ENCODE measurements at places on chromosomes 7 and 10.
A peak's percentile ranks its signal among the peaks of the same experiment; 100 is the strongest.

DNA sequence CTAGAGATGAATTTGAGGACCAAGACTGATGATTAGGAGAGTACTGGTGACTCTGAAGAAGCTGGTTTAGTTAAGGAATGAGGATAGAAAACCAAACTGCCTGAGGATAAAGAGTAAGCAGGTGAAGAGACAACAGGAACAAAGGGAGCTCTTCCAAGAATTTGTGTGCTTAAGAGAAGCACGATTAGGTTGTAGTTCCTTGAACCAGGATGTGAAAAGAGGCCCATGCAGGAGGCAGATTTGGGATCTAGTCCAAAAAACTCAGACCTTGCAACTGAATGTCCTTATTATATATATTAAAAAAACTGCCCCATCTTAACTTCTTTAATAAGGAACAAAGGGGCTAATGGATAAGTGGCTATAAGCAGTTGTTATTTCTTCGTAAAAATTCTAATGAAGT, 150.4 kb downstream of the SKAP2 start:
- DNase-seq, result no peak

DNA sequence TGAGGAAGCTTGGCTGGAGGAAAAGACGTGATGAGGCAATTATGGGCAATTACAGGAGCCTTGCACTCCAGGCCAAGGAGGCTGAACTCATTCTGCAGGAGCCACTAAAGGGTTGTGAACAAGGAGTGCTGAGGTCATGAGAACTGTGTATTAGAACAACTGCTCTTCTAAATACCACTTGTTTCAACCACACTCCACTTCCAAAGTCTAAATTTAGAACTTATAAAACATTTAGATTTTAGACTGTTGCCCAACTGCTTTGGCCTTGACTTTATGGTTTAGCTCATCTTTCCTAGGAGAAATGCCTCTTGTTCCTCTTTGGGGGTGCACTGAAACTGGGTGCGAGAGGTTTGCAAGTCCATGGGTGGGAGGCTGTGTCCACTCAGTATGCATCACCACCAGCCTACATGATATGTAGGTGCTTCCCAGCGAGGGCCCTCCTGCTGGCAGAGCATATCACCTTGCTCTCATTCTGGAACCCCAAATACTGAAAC, 199.7 kb upstream of the AOAH start:
- no peak for DNase-seq

DNA sequence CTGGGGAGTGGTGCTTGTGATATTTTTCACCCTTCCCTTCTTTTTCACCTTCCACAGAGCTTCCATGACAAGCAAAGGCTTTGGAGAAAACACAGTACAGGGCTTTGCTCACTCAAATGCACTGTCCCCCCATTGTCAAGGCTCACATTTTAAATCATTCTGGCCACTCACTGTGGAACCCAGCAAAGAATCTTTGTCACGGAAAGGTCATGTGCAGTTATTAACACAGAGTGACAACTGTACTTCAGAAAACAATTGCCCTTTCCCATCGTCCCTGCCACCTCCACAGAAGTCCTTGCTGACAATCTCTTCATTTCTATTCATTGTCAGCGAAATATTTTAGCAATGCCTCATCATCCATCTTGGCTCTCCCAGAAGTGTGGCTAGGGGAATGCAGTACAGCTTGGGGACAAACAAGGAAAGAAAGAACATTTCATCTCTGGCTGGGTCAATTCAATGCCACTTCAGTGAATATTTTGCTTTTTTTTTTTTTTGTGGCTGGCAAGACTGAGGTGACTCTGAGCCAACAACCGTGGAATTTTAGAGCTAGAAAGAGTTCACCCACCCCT, 851.0 kb downstream of the KCNMA1 start:
- no peak for DNase-seq

DNA sequence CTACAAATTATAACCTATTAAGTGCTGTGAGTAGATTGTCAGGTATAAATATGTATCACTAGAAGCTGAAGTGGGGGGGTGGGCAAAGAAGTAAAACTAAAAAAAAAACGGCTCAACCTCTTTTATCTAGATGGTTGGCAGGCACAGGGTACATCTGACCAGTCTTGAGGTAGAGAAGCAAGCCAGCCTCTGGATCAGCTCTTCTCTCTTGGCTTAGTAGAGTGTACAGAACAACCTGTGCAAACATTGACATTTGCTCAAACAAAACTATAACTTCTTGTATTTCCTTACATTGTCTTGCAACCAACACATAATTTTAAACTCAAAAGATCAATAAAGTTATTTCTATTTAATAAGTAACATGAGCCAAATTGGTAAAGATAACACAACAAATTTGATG, 25.6 kb downstream of the DNA2 start:
- DNase-seq, result no peak

GRCh38 chr7:129469930-129470329, 32.4 kb upstream of the SMKR1 start:
- DNase-seq, result no peak

GRCh38 chr7:20778063-20778721, 8.5 kb downstream of the SP8 start:
- peak; percentile 57 for DNase-seq

DNA sequence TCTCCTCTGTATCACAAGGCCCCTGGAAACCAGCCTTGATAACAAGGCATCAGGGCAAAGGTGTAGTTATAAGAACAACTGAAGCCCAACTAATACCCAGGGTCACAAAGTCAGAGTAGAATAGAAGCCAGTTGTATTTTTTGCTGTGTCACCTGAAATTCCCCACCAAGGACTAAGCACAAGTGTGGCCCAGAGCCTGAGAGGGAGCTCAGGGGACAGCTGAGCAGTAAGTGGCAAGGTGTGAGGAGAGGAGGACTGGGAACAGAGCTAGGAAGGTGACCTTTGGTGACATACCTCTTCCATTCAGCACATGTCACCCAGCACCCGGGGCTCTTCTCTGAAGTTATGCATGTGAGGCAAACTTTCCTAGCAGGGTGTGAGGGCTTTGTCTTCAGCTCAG, 179.9 kb downstream of the HECW1 start:
- DNase-seq, result no peak

DNA sequence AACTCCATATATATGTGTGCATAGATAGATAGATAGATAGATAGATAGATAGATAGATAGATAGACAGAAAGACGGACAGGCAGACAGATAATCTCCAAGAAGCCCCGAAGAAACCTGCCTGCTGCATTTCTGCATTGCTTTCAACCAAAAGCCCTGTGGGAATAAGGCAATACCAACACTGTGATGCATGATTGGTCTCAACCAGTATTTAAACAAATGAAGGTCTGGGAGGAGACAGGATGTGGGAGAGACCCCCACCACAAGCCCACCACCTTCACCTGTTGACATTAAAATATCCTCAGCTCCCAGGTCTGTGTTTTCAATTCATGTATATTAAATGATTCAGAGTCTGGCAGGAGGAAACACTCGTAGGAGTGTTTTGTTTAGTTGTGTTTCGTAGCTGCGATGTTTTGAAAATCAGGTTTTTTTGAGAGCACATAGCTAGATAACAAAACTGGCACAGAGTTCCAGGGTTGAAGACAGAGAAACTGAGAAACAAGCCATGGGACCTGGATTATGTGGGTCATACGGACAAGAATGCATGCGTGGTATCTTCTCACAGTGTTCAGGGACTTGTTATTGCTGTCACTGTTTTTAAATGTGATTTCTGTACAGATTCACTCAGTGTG, 200.7 kb upstream of the AHR start:
- no peak for DNase-seq

GRCh38 chr7:1234881-1235500, 2.3 kb downstream of the UNCX start:
- DNase-seq, result no peak

GRCh38 chr10:51204701-51205100, 130.4 kb downstream of the PRKG1 start:
- no peak for DNase-seq

GRCh38 chr7:70570029-70570428, 561.9 kb upstream of the GALNT17 start:
- no peak for DNase-seq
